ENCODE measurements at places on chromosomes 16 and 17.

DNA sequence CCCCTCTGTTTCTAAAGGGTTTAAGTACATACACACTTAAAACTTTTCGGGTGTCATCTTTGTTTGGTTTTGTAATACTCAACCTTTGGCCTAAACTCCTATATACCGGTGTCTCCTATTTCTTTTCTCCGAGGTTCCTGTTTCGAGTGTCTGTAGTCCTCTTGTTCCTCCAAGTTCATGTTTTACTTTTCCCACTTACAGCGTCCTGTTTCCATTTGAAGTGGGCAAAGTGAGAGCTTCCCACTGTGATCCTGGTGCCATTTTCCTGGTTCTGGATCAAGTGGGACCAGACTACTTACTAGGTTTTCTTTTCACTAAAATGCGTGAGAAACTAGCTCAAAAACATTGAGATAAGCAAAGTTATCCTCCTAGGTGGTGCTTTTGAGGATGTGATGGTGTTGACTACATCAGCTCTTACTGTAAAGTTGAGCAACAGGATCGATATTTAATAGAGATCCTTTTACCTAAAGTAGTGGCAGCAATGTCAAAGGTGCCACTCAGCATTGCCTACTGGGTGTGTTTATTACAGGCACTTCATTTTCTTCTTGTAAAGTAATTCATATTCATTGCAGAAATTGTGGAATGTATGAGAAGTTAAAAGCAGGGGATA, 1.3 kb downstream of the PSMD3 start:
- DNase-seq: no peak

DNA sequence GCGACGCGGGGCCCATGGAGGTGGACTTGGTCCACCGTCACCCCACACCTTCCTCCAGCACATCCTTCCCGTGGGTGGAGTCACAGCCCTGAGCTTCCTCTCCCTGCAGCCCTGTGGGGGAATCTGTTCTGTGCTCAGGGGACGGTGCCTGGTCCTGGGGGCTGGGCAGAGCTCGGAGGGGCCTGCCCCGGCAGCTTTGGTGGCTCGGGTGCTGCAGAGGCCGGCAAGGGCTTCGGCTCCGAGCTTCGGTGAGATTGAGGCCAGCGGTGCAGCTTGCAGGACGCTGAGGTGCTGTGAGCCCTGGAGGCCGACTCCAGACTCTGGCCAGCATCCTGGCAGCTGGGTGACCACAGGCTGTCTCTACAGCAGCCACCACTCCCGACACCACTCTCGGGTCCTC, 36.4 kb downstream of the METRNL start:
- no peak for DNase-seq

DNA sequence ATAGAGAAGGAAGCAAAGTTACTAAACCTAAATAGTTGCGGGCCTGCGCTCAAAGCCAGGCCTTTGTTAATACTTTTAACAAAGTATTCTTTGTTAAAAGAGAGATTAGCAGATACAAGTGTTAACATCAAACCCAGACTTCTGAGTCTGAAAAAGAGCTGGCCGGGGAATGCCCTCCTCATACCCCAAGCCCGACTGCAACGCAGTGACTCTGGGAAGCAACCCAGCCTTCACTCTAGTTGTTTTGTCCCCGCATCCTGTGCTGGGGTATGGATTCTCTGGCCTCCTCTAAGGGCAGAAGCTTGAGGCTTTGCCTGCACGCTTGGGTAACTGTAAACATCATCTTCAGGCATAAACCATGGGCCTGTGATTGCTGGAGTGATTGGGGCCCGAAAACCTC, 48.3 kb downstream of the ADCY7 start:
- no peak for DNase-seq

GRCh38 chr16:400061-400591, 1.6 kb upstream of the DECR2 start:
- no peak for DNase-seq

DNA sequence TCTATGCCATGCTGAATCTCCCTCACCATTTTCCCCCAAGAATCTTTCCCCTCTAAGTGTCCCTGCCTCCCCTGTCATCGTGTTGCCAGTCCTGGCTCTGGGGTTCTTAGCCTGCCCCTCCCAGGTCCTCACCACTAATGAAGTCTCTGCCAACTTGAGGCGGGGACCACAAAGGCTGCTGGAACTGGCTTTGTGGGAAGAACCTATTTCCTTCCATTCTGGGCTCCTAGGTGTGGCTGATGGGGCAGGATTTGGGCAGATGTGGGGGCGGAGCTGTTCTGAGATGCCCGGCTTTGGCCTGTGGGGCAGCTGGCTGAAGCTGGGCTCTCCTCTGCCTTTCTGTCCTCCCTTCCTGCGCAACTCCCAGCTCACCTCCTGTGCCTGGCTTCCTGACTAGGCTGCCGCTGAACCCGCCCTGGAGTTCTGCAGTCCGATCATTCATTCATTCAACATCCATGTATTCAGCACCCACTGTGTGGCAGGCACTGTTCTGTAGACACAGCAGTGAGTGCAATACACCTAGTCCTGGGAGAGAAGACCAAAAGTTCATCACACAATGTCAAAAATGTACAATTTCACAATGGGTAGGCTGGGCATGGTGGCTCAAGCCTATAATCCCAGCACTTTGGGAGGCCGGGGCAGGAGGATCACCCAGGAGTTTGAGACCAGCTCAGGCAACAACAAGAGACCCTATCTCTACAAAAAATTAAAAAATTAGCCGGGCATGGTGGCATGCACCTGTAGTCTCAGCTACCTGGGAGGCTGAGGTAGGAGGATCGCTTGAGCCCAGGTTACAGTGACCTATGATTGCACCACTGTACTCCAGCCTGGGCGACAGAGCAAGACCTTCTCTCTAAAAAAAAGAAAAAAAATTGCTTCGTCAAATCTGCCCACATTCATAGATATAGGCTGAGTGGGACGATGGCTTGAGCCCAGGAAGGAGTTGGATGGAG, 1.9 kb upstream of the SNN start:
- no peak for DNase-seq

GRCh38 chr16:63403792-63404191, 1367.6 kb upstream of the CDH8 start:
- no peak for DNase-seq

- DNase-seq: no peak
These were observed 13.2 kb downstream of the XYLT1 start for GRCh38 chr16:17457513-17457912.

GRCh38 chr16:12609937-12610699, 193.6 kb downstream of the CPPED1 start:
- DNase-seq: no peak

GRCh38 chr16:56360117-56361008, 65.0 kb downstream of the AMFR start:
- DNase-seq: no peak

GRCh38 chr17:80729016-80729415, 184.4 kb downstream of the RPTOR start:
- no peak for DNase-seq

- DNase-seq: no peak
These were observed 6.8 kb downstream of the HSBP1 start for GRCh38 chr16:83814659-83814985.

DNA sequence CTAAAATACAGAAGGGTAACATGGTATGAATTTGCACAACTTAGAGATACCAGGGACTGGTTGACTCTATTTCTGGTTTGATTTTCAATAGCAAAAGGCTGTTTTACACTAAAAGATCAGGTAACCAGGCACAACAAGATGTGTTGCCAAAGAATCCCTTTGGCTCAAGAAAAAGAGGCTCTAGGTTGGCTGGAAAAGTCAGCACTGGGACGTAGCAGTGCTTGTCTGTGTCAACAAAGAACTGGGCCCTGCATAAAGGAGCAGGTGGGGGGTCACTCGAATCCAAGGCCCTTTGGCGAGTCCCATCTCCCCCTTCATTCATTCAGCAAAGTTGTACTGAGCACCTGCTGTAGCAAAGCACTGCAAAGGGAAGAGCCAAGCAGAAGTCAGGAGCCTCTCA, 18.4 kb downstream of the SDR42E1 start:
- no peak for DNase-seq

DNA sequence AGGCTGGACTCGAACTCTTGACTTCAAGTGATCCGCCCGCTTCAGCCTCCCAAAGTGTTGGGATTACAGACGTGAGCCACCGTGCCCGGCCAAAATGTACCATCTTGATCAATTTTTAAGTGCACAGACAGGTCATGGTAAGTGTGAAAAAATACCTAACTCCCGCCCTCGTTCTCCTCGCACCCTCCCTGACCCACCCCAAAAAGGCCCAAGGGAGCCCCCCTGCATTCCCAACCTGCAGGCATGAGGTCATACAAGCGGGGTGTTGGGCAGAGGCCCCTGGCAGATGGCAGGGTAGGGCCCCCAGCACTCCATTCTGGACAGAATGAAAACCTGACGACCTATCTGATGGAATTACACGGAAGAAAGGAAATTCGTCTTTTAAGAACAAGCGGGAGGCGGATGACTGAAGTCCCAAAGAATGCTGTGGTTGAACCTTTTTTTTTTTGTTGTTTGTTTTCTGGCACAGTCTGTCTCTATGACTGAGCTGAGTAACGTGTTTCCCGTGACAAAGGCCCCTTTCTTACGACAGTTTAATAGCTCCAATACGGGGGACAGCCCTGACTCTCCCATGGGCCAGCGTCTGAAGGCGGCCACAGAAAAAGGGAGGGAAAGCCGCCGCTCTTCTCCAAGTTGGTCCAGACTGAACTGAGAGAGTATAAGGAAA, 376.4 kb downstream of the SLC39A11 start:
- DNase-seq: no peak

DNA sequence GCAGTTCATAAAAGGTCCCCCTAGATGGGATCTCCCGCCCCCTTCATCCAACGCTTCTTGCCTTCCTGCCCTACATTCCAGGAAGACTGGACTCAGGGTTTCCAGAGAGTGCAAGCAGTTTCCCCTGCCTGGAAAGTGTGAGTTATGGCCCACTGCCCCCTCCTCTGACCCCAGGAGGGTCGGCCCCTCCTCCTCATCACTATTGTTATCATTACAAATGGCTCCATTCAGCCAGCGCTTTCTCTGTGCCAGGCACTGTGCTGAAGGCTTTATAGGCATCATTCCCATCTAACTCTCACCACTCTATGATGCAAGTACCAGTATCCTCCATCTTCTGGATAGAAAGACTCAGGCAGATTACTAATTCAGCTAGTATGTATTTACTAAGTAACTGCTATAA, 90.7 kb downstream of the USP31 start:
- no peak for DNase-seq

All from GM12891 (cell line).